ENCODE measurements at places on chromosomes 5 and 9. TPM values are rescaled to one million over a fixed set of nuclear protein-coding genes. Genes with fewer than 3 reads are reported as not detected.

The DIPK1B gene
- total RNA-seq, result not detected

DNA sequence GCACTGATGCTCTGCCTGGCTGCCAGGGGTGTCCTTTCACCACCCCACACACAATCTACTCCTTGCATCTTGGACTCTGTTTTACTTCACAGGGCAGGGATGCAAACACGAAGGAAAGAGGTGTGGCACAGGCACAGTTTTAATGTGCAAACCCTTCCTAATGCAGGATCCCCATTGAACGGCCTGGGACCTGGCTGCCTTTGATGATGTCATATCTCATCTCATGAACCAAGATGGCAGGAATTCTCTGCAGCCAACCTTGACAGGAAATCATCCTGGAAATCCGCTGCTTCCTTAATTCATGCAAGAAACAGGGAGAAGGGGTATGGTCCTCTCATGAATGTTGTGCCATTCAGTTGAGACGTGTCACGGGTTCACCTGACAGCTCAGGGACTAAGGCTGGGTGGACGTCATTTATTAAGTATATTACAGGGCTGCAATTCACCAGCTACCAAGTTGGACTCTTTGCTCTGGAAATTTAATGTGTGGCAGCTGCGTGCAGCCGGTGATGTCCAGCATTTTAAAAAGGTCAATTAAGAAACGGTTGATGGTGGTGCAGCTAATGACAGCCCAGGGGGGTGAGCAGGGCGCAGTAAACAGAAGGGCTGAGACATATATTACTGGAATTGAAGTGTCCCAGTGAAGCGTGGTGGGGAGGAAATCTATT, 91.5 kb downstream of the LMNB1 start:
- no peak for DNase-seq

DNA sequence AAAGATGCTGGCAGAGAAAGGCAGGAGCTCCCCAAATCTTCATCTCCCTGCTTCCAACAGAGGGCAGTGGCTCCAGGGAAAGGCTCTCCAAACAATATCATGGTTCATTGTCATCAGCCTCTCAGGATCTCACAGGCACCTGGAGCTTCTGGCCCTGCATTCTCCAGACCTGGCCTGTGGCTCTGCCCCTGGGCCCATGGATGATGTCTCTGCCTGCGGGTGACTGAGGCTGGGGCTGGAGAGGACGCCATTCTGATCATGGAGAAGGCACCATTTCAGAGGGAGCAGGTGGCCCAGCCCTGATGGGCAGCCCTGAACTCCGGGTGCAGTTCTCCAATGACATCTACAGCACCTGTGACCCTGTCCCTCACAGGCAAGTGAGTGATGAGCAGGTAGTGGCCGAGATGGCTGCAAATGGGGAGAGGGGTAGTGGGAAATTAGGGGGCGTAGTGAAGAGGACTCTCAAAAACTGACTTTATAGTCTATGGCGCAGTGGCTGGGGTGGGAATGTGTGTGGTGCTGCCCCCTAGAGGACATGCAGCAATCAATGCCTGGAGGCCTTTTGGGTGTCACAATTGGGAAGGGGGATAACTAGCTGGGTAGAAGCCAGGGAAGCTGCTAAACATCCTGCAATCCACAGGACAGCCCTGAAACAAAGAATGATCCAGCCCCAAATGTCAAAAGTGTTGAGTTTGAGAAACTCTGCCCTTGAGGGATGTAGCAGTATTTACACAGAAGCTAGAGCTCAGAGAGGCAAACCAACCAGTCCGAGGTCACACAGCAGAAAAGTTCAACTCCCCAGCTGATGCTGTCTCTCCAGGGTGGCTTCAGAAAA, 3.2 kb downstream of the SH3PXD2B start:
- DNase-seq, result no peak

DNA sequence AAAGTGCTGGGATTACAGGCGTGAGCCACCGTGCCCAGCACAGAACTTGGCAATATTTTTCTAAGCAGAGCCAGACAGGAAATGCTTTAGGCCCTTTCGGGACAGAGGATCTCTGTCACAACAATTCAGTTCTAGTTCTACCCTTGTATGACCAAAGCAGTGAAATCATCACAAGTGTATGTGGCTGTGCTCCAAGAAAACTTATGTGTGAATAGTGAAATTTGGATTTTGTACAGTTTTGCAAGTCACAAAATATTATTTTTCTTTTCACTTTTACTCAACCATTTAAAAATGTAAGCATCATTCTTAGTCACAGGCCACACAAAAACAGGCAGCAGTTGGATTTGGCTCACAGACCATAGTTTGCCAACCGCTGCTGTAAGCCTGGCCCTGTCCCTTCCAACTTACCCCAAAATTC, 20.4 kb upstream of the PRUNE2 start:
- DNase-seq, result peak; percentile 45

- peak; percentile 18 for DNase-seq
Observed at GRCh38 chr9:101706261-101706798, 32.1 kb downstream of the GRIN3A start.

GRCh38 chr5:80284720-80285119, 28.9 kb upstream of the SERINC5 start:
- DNase-seq, result no peak

All from bronchial epithelial cell (primary cell).